ENCODE measurements at places on chromosomes 1 and 21.
A peak's percentile ranks its signal among the peaks of the same experiment; 100 is the strongest.

GRCh38 chr1:92105546-92106081 is 25.5 kb downstream of the BTBD8 start:
- DNase-seq: no peak

DNA sequence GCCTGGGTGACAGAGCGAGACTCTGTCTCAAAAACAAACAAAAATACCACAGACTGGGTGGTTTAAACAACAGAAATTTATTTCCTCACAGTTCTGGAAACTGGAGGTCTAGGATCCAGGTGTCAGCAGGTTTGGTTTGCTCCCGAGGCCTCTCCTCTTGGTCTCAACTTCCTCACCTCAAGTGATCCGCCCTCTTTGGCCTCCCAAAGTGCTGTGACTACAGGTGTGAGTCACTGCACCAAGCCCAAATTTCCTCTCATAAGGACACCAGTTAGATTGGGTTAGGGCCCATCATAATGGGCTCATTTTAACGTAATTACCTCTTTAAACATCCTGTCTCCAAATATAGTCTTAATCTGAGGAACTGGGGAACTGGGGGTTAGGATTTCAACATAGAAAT is 35.5 kb downstream of the MFSD2A start:
- DNase-seq: no peak

DNA sequence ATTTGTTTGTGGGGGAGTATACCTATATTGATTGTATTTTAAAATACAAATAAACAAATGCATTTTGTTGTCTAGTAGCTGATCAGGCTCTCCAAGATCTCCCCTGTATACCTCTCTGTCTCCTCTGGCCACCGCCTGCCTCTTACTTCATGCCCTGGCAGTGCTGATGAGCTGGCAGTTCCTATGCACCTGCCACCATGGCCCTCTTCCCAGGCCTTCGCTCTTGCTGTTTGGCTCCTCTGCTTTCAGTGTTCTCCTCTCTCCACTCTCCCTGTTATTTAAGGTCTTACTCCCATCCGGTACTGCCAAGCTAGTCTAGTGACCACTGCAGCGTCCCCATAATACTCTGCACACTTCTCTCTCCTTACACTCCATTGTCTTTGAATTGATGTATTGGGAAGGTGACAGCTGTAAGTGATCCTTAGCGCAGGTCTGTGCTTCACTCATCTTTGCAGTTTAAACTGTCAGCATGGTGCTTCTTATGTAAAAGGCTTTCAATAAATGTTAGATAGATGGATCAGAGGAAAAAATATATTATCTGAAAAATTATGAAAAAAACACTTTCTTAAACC is 88.1 kb upstream of the ATP1A1 start:
- no peak for DNase-seq

- peak; percentile 12 for DNase-seq
Observed at GRCh38 chr1:3483801-3484444, 29.5 kb downstream of the ARHGEF16 start.

- DNase-seq: no peak
Observed at GRCh38 chr21:34606051-34606450, 8.9 kb downstream of the RCAN1 start.

GRCh38 chr1:185139246-185139645 is 17.5 kb downstream of the TRMT1L start:
- DNase-seq: no peak

All from T-helper 2 cell treated with Interferon-gamma antibody and Interleukin-4, amounts not matched to agents 5 μg/mL and 100 μg/mL, for 36 hours (primary cell).